NCI-H345 (cell line): ENCODE measurements at places on chromosomes 7 and 10.

DNA sequence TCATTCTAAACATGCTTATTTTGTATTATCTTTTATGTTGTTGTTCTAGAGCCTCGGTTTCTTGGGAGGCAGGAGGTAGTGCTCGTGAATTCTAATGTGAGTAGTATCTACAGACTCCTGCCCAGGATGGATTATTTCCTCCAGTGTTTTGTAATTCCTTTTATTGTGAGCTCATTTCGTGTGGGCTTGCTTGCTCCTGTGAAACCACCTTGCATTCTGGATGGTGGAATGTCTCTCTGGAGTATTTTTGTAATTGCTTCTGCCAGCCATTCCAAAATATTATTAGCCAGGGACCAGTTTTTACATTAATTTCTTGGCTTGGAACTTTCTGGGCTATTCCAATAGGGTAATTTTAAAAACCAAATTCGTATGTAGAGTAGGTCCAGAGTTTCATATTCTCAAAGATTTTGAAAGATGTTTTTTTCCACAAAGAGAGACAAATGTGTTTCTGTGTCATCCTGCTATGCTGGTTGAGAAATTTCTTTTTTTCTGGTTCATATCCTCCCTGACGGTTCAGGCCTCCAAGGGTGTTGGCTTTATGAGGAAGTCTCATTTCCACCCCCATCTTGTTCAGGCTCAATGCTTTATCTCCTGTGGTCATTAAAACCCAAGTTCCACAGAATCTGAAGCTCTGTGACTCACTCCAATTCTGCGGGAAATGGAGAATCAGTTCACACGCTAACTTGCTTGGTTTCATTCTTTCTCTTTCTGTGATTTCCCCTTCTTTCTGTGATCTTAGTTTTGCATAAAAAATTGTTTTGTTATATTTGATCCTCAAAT lies 41.7 kb upstream of the CALD1 start:
- no peak for DNase-seq

- DNase-seq = no peak
Observed at GRCh38 chr7:28842769-28843295, 115.3 kb downstream of the TRIL start.

- peak; percentile 72 for DNase-seq
Observed at GRCh38 chr7:150323682-150324372, 482 bp upstream of the ACTR3C start.

GRCh38 chr10:10346390-10347150 lies 671.1 kb upstream of the CELF2 start:
- DNase-seq = no peak

GRCh38 chr7:124124201-124124600 lies 91.3 kb upstream of the TMEM229A start:
- DNase-seq = no peak

GRCh38 chr10:63114031-63114814 lies 18.9 kb upstream of the NRBF2 start:
- no peak for DNase-seq

DNA sequence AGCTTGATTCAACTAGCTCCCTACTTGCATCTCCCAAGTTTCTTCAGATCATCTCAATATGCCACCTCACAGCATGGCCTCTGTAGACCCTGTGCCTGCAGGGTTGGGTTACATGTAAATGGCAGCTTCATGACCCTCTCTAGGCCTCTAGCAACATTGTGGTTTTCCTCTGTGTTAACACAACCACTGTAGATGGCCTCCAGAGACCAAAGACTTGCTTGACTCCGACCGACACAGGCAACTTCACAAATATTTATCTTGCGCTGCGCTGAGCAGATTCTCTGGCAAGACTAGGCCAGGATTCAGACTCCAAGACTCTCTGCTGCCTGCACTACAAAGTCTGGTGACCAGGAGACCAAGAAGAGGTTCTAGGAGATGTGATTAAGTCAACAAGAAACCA lies 75.9 kb downstream of the CNOT4 start:
- DNase-seq = no peak

DNA sequence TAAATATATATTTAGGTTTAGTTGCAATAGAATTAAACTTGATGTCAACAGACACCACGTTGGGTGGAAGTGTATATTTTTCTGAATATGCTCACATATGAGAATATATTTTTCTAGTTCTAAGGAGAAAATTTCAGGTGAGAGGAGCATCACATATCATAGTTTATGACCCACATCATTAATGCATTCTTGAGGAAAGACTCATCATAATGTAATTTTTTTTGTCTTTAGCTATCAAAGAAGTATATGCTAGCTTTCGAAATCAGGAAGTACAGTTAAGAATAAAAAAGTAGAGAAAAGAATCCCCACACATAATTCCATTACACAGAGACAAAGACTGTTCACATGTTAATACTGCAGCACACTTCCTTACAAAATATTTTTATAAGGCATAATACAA lies 30.4 kb downstream of the A1CF start:
- no peak for DNase-seq
